Lung (tissue), 17 donors: ENCODE measurements at places on chromosomes 3 and 15.

GRCh38 chr3:129087138-129087702 is 26.6 kb downstream of the GP9 start:
- no peaks in the 10 kb centered on the region for H3K27me3 ChIP-seq
- H3K4me1 ChIP-seq: peaks cover 5% of the 10 kb centered on the region
- H3K4me3 ChIP-seq: no peak overlapping the region
- H3K36me3 ChIP-seq: no peaks in the 10 kb centered on the region
- peak; percentile 78 for DNase-seq
- peak overlapping the region; percentile 24 for H3K27ac ChIP-seq

GRCh38 chr15:49438962-49439631 is 16.1 kb downstream of the FGF7 start:
- no peaks in the 10 kb centered on the region for H3K27me3 ChIP-seq
- no peaks in the 10 kb centered on the region for H3K36me3 ChIP-seq
- DNase-seq: peak; percentile 51

GRCh38 chr15:77577366-77577950 is 55.3 kb downstream of the LINGO1 start:
- no peaks in the 10 kb centered on the region for H3K27me3 ChIP-seq
- no peaks in the 10 kb centered on the region for H3K36me3 ChIP-seq
- no peak overlapping the region for H3K4me3 ChIP-seq
- DNase-seq: no peak

- H3K27me3 ChIP-seq: no peaks in the 10 kb centered on the region
- no peak overlapping the region for H3K4me3 ChIP-seq
- H3K36me3 ChIP-seq: peaks cover 11% of the 10 kb centered on the region
- no peak overlapping the region for H3K27ac ChIP-seq
These were observed 10.0 kb downstream of the MRPS25 start for GRCh38 chr3:15055019-15055557.

DNA sequence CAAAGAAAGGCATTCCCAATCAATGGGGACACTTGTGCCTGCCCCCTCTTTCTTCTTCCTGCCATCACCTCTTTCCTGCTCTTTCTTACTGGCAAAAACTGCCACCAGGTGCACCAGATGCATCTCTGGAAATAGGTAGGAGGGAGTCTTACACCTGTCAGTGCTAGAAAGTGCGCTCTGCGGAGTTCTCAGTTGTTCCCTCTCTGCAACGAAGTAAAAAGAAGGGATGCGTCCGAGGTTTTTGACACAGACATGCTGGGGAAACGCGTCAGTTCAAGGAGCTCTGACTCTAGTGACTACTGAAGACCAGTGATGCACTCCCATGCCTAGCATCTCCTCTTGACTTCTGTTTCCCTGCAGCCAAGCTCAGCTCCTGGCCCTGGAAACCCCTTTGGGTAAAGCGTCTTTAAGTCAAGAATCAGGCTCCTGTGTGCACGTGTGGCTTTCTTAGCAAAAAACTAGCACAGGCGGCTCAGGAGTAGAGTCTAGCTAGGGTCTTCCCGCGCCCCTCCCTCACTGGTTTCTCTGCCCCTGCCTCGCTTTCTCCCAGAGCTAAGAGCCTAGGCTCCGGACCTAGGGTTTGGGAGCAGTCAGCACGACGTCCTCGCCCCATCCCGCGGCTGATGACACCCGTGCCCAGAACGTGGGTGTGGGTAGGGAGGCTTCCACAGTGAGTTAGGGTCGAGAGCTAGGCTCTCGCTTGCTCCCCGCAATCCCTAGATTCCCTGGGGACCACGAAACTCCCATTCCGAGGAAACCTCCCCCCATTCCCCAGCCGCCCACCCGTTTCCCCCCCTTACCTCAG is 564 bp upstream of the GRM7 start:
- H3K27me3 ChIP-seq: peaks cover 86% of the 10 kb centered on the region
- no peak overlapping the region for H3K27ac ChIP-seq
- no peaks in the 10 kb centered on the region for H3K36me3 ChIP-seq
- H3K4me1 ChIP-seq: no peaks in the 10 kb centered on the region

- H3K36me3 ChIP-seq: no peaks in the 10 kb centered on the region
- no peak overlapping the region for H3K4me3 ChIP-seq
- no peaks in the 10 kb centered on the region for H3K27me3 ChIP-seq
- peaks cover 8% of the 10 kb centered on the region for H3K4me1 ChIP-seq
- DNase-seq: no peak
These were observed 53.2 kb downstream of the MEF2A start for GRCh38 chr15:99618941-99619411.

- no peak overlapping the region for H3K4me3 ChIP-seq
- H3K36me3 ChIP-seq: no peaks in the 10 kb centered on the region
- H3K27ac ChIP-seq: no peak overlapping the region
- no peaks in the 10 kb centered on the region for H3K27me3 ChIP-seq
These were observed 83.2 kb downstream of the RAB11A start for GRCh38 chr15:65952391-65953053.

GRCh38 chr15:43516185-43516584 is 1.2 kb upstream of the MAP1A start:
- H3K4me1 ChIP-seq: peaks cover 43% of the 10 kb centered on the region
- H3K4me3 ChIP-seq: no peak overlapping the region
- DNase-seq: no peak
- no peak overlapping the region for H3K27ac ChIP-seq
- H3K27me3 ChIP-seq: no peaks in the 10 kb centered on the region

- no peak overlapping the region for H3K4me3 ChIP-seq
- no peak overlapping the region for H3K27ac ChIP-seq
- no peaks in the 10 kb centered on the region for H3K4me1 ChIP-seq
- DNase-seq: no peak
- H3K27me3 ChIP-seq: no peaks in the 10 kb centered on the region
These were observed 12.3 kb downstream of the ANPEP start for GRCh38 chr15:89802231-89802928.

DNA sequence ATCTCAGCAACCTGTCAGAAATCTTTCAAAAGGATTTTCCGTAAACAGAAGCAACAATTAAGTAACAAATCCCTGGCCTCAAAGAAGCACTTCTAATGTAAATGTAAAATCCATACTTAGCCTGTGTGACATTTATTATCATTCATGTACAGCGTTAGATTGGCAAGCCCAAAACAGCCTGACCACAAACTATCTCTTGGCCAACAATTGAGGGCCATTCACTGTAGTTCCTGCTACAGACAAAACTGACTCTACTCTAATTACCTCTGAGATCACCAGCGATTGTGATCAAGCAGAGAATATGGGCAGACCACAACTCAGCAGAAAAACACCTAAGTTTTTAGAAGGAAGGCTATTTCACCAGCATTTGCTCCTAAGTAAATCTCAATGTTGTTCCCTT is 9.2 kb downstream of the SHQ1 start:
- H3K27me3 ChIP-seq: no peaks in the 10 kb centered on the region
- no peak for DNase-seq
- no peak overlapping the region for H3K27ac ChIP-seq
- no peaks in the 10 kb centered on the region for H3K4me1 ChIP-seq
- no peak overlapping the region for H3K4me3 ChIP-seq

DNA sequence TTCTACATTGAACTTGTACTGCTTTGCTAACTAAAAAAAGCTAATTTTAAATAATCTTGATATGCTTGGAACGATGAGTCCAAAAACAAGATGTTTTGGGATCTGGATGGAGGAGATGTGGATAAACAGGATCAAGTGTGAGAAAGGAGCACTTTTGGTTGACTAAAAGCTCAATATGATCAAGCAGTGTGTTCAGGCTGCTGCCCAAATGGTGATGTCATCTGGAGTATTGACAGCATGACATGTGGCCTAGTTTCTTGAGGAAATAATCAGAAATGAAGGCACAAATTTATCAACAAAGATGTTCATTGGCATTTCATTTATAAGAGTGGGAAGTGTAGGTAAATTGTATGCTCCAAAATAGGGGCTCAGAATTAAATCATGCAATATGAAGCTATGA is 161.2 kb downstream of the SOX2 start:
- H3K27ac ChIP-seq: no peak overlapping the region
- H3K4me1 ChIP-seq: no peaks in the 10 kb centered on the region
- no peak for DNase-seq
- no peaks in the 10 kb centered on the region for H3K27me3 ChIP-seq
- no peaks in the 10 kb centered on the region for H3K36me3 ChIP-seq

DNA sequence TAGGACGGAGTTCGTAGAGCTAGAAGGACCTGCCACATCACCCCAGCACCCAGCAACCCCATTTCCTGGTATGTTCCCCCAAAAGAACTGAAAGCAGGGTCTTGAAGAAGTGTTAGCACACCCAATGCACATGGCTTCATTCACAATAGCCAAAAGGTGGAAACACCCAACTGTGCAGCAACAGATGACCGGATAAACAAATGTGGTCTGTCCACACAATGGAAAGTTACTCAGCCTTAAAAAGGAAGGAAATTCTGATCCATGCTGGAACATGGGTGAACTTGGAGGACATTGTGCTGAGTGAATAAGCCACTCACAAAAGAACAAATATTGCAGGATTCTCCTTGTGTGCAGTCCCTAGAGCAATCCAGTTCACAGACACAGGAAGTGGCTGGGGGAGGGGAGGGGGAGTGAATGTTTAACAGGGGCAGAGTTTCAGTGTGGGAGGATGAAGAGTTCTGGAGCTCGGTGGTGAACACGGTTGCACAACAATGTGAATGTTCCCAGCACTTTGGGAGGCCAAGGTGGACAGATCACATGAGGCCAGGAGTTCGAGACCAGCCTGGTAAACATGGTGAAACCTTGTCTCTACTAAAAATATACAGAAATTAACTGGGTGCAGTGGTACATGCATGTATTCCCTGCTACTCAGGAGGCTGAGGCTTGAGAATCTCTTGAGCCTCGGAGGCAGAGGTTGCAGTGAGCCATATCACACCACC is 157.5 kb downstream of the NUP210 start:
- DNase-seq: peak; percentile 12
- H3K27ac ChIP-seq: no peak overlapping the region
- no peaks in the 10 kb centered on the region for H3K4me1 ChIP-seq
- H3K27me3 ChIP-seq: no peaks in the 10 kb centered on the region

GRCh38 chr15:59174835-59175831 is 31.5 kb upstream of the LDHAL6B start:
- H3K27me3 ChIP-seq: no peaks in the 10 kb centered on the region
- no peaks in the 10 kb centered on the region for H3K4me1 ChIP-seq
- H3K36me3 ChIP-seq: peaks cover 3% of the 10 kb centered on the region
- H3K27ac ChIP-seq: peak overlapping the region; percentile 60
- H3K4me3 ChIP-seq: no peak overlapping the region

DNA sequence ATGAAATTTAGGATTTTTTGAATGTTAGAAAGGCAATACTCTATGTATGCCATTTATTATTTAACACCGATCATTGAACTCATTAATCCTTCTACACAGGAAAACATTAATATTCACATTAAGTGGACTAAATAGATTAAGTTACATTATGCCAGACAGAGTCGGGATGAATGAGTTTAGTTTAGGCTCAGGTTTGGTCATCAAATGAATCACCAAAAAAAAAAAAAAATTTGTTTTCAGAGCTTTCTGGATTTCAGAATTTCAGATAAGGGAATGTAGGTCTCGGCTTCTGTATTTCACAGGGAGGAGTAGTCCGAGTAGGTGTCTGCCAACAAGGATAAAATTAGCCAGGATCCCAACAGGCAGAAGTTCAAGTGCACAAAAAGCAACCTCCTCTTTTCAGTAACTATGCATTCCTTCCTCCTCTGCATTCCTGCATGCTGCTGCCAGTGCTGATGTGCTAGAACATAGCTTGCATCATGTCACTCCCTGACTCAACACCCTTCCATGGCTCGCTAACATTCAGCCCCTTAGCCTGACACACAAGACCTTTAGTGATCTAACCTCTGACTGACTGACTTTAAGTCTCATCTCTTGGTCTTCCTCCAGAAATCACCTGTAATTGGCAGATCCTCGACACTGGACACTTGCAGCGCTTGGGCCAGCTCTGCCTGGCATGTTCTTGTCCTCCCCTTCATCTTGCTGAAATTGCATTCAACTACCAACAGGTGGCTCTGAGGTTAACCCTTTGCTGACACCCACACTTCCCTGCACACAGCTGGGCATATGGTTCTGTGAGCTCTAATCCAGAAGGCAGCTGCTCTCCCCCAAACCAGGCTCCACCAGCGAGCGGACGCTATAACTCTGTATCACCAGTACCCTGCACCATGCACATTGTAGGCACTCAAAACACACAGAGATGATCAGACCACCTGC is 145.4 kb upstream of the PROK2 start:
- peak; percentile 19 for DNase-seq
- no peak overlapping the region for H3K4me3 ChIP-seq
- no peaks in the 10 kb centered on the region for H3K36me3 ChIP-seq
- no peaks in the 10 kb centered on the region for H3K4me1 ChIP-seq
- H3K27ac ChIP-seq: no peak overlapping the region

DNA sequence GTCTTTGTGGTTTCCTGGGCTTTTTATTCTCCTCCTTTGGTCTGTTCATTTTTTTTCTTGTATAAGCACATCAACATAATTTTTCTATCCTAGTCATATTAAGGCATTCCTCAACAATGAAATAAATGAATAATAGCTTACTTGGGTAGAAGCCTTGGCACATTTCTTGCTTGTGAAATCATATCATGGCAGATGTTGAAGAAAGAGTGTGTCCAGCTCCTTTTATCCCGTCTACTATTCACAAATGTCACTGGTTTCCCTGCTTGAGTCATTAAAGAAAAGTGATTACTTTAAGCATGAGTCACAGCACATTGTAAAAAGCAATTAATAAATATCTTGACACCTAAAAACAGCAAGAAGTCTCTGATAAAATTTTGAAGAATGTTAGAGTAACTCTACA is 42.1 kb downstream of the MINAR1 start:
- H3K4me1 ChIP-seq: no peaks in the 10 kb centered on the region
- H3K27ac ChIP-seq: no peak overlapping the region
- no peak for DNase-seq
- no peak overlapping the region for H3K4me3 ChIP-seq

DNA sequence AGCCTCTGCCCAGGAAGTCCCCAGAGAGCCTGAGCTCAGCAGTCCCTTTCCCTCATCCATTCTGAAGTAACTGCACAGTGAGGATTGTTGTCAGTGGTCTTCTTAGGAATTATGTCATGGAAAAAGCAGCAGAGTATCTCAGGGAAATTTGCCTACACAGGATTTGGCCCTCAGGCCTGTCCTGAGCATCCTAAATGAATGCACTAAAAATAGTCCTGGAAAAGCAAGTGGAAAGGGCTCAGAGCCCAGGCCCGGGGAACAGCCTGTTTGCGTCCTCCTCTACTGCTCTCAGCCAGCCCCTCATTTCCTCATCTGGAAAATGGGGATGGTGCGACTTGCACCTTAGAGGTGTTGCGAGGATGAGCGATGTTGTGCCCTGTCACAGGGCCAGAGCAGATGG is 21.6 kb downstream of the LYSMD4 start:
- peaks cover 29% of the 10 kb centered on the region for H3K4me1 ChIP-seq
- H3K27ac ChIP-seq: peak overlapping the region; percentile 41
- peaks cover 26% of the 10 kb centered on the region for H3K36me3 ChIP-seq
- no peak for DNase-seq
- no peak overlapping the region for H3K4me3 ChIP-seq
- H3K27me3 ChIP-seq: no peaks in the 10 kb centered on the region
